C1 segment of cervical spinal cord (tissue), 14 donors: ENCODE measurements at places on chromosomes 5 and 9.

GRCh38 chr9:20219437-20219836 is 402.9 kb downstream of the MLLT3 start:
- DNase-seq, result no peak

DNA sequence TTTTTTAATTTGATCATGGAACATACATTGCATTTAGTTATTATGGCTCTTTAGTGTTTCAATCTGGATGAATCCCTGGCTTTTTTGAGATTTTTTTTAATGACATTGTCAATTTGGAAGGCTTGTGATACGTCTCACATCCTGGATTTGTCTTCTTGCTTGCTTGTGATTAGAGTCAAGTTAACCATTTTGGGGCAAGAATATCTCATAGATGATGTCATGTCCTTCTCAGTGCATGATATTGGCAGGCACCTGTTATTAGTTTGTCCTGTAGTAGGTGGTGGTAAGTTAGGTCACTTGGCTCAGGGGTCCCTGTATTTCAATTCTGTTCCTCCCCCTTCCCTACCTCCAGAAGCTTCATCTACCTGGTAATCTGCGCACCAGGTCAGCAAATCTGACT is 3.3 kb downstream of the PSD2 start:
- DNase-seq, result no peak

DNA sequence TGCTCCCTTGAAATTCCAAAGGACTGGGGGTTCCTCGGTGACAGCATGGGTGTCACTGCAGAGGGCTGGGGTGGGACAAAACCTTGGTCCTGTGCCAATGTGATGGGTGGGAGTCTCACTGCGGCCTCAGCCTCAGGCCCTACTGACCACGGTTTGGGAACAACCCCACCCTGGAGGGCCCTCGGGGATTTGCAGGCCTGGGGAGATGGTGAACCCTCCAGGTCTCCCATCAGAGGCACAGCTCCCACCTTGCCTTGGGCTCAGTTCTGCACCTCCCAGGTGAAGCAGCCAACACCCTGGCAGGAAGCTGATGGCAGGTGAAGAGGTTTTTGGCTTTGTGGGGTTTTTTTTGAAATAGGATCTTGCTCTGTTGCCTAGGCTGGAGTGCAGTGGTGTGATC is 286.8 kb downstream of the PBX3 start:
- DNase-seq, result no peak

GRCh38 chr5:23994581-23995370 is 487.4 kb downstream of the PRDM9 start:
- no peak for DNase-seq

- DNase-seq, result no peak
Measured at GRCh38 chr5:112968411-112969106, 8.0 kb upstream of the DCP2 start.

DNA sequence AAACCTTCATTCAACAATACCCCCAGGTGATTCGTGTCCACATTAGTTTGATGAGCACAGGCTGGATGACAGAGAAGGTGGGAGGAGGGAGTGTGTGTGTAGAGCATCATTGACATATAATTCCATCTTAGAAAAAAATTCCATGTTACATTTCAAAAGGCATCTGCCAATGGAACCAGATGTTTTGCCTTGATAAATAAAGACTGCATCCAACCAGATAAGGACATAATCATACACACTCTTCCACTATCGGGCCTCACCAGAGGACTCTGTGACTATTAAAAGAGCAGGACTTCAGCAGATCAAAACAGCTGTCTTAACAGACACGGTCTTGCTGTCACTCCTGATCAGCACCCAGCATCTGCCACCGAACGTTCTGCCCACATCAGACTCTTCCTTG is 96.4 kb upstream of the SPIN1 start:
- DNase-seq, result no peak

GRCh38 chr5:50963971-50964745 is 297.7 kb downstream of the PARP8 start:
- no peak for DNase-seq
